T-helper 17 cell (primary cell): ENCODE measurements at places on chromosomes 11 and 22.

DNA sequence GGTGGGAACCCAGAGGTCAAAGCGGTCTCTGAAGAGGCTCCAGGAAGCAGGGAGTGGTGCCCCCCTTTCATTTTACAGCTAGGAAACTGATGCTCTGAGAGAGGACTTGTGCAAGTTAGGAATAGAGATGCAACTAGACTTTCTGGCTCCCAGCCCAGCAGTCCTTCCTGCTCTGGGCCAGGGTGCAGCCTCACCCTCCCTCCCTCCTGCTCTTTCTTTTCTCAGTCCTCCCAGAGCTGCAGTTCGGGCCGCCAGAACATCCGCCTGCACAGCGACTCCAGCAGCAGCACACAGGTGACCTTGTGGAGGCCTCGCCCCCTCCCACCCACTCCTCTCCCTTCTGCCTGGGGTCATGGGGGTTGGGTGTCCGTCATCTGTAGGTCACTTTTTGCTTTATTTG is 51.5 kb downstream of the LHFPL7 start:
- no peak overlapping the region for H3K27ac ChIP-seq
- DNase-seq: no peak
- H3K4me3 ChIP-seq: no peak overlapping the region

DNA sequence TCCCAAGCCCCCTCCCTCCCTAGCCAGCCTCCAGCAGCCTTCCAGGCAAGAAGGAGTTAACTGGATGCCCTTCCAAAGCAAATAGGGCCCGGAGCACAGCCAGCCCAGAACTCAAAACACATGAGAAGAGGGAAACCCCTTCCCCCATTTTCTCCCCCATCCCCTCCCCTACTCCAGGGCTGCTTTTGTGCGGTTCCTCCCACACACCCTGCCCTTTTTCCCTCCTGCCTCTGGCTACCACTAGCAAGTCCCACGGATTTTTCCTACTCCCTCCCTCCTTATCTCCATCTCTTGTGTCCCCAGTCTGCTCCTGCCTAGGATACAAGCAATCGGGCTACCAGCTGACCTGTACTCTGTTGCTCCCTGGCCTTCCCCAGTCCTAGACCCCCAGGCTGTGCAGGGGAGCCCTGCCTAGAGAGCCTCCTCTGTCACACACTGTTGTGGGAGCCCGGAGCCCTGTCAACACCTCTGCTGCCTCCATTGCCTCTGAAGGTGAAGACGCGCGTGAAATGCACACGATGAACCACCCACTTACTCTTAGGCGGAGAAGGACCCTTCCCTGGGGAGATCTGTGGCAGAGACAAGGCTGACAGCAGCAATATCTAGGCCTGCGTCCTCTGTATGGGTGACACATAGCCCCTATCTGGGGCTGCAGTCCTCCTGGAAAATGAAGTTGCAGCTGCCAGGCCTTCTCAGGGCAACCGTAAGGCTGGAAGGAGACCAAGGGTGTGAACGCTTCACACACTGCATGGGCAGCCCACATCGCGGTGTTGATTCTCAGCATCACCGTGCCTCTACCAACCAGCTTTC is 282.8 kb downstream of the MN1 start:
- no peaks in the 10 kb centered on the region for H3K36me3 ChIP-seq
- DNase-seq: no peak
- no peaks in the 10 kb centered on the region for H3K4me1 ChIP-seq
- H3K27ac ChIP-seq: no peak overlapping the region
- H3K27me3 ChIP-seq: peaks cover 7% of the 10 kb centered on the region

DNA sequence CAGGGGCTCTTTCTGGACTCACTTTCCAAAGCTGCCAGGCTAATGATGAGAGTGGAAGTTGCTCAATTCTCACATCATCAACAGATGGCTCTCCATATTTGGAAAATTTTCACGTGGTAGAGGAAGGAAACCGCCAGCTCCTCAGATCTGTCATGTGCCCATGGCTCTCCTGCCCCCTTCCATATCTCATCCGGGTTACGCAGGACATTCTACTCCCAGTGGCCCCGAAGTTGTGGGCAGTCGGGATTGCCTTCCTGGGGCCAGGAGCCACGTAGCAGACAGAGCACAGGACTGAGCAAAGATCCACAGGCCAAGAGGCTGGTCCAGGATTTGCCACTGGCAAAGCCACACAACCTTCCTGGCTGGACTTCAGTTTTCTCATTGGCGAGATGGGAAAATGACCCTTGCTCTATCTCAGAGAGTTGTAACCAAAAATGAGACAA is 38.8 kb downstream of the RPUSD4 start:
- H3K36me3 ChIP-seq: no peaks in the 10 kb centered on the region
- H3K4me1 ChIP-seq: no peaks in the 10 kb centered on the region
- no peak for DNase-seq
- H3K4me3 ChIP-seq: no peak overlapping the region
- H3K27ac ChIP-seq: no peak overlapping the region
- peaks cover 44% of the 10 kb centered on the region for H3K27me3 ChIP-seq

- peak overlapping the region; percentile 76 for H3K4me3 ChIP-seq
- H3K36me3 ChIP-seq: no peaks in the 10 kb centered on the region
- DNase-seq: peak; percentile 53
- H3K27ac ChIP-seq: no peak overlapping the region
Measured at GRCh38 chr11:67071420-67072284, 15.0 kb downstream of the RHOD start.

DNA sequence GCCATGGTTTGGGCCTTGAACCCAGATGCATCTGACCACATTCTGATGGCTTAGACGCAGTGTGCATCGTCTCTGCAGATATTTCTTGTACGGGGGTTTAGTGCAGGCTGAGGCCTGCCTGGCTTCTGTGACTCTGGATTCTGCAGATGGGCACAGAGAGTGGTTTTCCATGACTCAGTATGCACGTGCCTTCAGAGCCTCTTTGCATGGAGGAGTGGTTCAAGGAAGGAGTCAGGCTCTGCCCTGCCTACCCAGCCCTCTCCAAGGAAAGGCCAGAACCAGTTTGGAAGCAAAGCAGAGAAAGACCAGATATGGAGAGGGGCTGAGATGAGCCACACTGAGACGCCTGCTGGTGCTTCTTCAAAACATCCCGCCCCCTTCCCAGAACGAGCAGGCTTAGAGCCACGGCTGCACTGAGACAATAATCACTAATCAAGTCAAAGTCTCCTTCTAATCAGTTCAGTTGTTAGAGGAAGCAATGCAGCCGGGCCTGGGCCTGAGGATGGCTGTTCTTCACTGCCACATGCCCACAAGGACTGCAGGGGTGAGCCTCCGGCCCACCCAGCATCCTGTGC is 308.9 kb downstream of the NXPE2 start:
- H3K36me3 ChIP-seq: no peaks in the 10 kb centered on the region
- no peak for DNase-seq
- no peak overlapping the region for H3K27ac ChIP-seq
- H3K4me1 ChIP-seq: no peaks in the 10 kb centered on the region
- no peak overlapping the region for H3K4me3 ChIP-seq

DNA sequence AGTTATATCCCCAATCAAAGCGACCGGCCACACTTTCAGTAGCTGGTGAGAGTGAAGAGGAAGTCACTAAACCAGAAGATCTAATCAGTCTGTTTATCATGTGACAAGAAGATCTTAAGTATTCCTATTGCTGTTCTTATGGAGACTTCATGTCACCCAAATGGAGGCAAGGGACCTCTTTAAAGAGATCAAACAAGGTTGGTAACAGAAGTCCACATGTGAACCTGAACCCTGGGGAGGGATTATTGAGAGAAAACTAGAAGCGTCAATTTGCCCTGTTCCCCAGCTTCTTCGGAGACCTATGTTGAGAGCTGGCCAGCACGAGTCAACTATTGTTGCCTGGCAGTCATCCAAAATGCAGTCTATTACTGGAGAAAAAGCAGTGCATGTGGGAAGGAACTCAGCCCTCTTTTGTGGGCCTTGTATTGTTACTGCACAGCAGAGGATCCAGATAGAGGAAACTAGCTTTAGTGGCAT is 76.9 kb upstream of the CTSC start:
- H3K4me1 ChIP-seq: peaks cover 31% of the 10 kb centered on the region
- peak overlapping the region; percentile 73 for H3K27ac ChIP-seq
- peak overlapping the region; percentile 83 for H3K4me3 ChIP-seq
- peaks cover 3% of the 10 kb centered on the region for H3K36me3 ChIP-seq
